ENCODE measurements at places on chromosomes 6 and 20. TPM values are rescaled to one million over a fixed set of nuclear protein-coding genes. Genes with fewer than 3 reads are reported as not detected.

Gene HAO1
- polyA plus RNA-seq, result not detected

Gene CALHM6
- polyA plus RNA-seq, result 4.7 TPM

Gene PNPLA1
- 2.6 TPM for polyA plus RNA-seq

Gene TRIM15
- polyA plus RNA-seq, result 0.29 TPM

Gene SLC32A1
- 2.1 TPM for polyA plus RNA-seq

Gene NOX3
- 1.4 TPM for polyA plus RNA-seq

Gene KCNS1
- polyA plus RNA-seq, result 0.48 TPM

Gene NFATC2
- polyA plus RNA-seq, result 1.8 TPM

Gene COL9A1
- 38.6 TPM for polyA plus RNA-seq

Gene LYRM4
- 41.9 TPM for polyA plus RNA-seq

Gene PPT2
- polyA plus RNA-seq, result 34.6 TPM

Gene ADGRG6
- 38.3 TPM for polyA plus RNA-seq

Gene LKAAEAR1
- polyA plus RNA-seq, result not detected

Gene SIRPG
- polyA plus RNA-seq, result not detected

Gene RSPO4
- 1.7 TPM for polyA plus RNA-seq

Gene SSTR4
- polyA plus RNA-seq, result not detected

Gene MUC21
- not detected for polyA plus RNA-seq

Gene BCAS4
- polyA plus RNA-seq, result 4.2 TPM

Gene KCNQ2
- polyA plus RNA-seq, result 5.1 TPM

Gene OR2H2
- polyA plus RNA-seq, result 0.17 TPM

Gene CYP39A1
- 9.8 TPM for polyA plus RNA-seq

Gene WASF1
- polyA plus RNA-seq, result 63.6 TPM

Gene LGSN
- polyA plus RNA-seq, result 0.62 TPM

Gene GNMT
- polyA plus RNA-seq, result 0.72 TPM

Gene PRELID3B
- 66.6 TPM for polyA plus RNA-seq

Gene TEAD3
- 44.6 TPM for polyA plus RNA-seq

Gene OR12D3
- polyA plus RNA-seq, result not detected

Gene TSPO2
- 0.69 TPM for polyA plus RNA-seq

Gene DOK5
- 10.2 TPM for polyA plus RNA-seq

Gene SOX18
- polyA plus RNA-seq, result 9.3 TPM
